ENCODE measurements at places on chromosomes 4 and X.

- DNase-seq, result no peak
Observed at GRCh38 chrX:136580316-136580715, 48.3 kb downstream of the VGLL1 start.

GRCh38 chr4:59195839-59196238, 2004.3 kb upstream of the ADGRL3 start:
- no peak for DNase-seq

DNA sequence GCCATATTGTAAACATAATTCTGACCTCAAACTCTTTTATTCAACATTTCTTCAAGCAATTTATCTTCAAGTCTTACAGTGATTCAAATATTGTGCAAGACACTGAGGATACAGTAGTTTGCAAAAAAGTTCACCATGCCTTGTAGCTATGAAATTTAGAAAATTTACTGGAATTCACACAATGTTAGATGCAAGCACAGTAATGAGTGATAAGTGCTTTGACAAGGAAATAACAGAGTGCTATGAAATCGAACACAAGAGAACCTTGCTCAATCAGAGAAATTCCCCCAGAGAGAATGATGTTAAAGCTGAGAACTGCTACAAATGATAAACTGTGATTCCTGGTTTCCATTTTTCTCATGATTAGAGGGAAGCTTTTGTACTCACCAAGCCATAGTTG, 952.9 kb downstream of the FAT4 start:
- DNase-seq, result no peak

DNA sequence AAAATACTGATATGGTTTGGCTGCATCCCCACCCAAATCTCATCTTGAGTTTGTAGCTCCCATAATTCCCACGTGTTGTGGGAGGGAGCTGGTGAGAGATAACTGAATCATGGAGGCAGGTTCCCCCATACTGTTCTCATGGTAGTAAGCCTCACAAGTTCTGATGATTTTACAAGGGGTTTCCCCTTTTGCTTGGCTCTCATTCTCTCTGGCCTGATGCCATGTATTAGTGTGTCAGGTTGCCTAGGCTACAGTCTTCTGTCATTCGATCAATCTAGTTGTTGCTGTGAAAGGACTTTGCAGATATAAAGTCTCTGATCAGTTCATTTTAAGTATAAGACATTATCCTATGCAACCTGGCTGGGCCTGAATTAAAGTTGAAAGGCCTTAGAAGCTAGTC, 209.3 kb upstream of the MAOA start:
- no peak for DNase-seq

- no peak for DNase-seq
Observed at GRCh38 chr4:113300471-113300928, 251.0 kb downstream of the ANK2 start.

- DNase-seq, result no peak
Observed at GRCh38 chrX:53305996-53306937, 24.9 kb upstream of the IQSEC2 start.

GRCh38 chrX:154459832-154460231, 1.8 kb downstream of the PLXNA3 start:
- DNase-seq, result no peak

- DNase-seq, result no peak
Observed at GRCh38 chrX:139120760-139121159, 409.2 kb upstream of the FGF13 start.
